ENCODE measurements at places on chromosomes 4 and X.

DNA sequence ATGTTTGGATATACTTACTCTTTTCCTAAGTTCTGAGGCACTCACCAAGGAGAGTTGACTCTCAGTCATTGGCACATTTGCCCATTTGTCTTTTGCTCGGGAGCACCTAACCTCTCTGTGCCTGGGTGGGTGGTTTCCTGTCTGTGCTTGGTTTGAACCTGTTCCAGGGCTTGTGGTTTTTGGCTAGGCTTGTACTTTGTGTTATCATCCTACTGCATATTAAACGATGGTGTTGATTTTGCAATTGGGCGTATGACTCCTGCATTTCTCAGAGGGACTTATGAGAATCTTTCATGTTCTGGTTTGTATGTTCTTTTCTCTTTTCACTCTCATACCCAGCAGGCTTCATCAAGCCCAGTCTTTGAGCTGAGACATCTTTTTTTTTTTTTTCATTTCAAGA, 161.7 kb downstream of the BTC start:
- peak; percentile 5 for DNase-seq

DNA sequence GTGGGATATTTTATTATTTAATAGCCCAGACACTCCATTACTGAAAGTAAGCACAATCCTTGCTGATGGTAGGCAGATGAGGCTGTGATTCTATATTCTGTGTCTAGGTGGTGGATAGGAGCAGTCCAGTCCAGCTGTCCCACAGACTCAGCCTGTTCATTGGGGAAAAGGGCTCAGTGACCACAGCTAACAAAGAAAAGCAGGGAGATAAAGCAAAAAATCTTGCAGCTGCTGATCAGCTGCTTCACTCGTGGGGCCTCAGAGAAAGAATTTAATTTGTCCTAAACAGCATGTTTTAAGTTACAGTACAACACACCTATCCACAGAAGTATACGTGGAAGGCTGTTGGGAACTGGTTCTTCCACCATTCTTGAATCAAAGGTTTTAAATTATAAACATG, 40.7 kb upstream of the ANK2 start:
- no peak for DNase-seq

DNA sequence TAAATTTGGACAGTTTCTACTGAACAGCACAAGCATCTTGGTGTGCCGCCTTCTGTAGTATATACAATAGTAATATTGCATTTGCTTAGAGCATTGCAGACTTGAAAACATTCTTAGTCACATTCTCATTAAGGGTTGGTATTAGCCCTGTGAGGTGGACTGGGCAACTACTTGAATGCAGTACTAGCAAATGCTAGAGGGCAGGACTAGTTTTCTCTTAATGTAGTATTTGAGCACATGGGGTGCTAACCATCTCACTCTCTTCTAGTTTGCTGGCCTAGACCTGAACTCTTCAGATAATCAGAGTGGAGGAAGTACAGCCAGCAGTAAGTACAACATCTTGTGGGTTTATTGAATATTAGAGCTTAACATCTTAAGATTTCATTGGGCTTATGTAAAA, 3.2 kb downstream of the DDX3X start:
- DNase-seq = no peak

DNA sequence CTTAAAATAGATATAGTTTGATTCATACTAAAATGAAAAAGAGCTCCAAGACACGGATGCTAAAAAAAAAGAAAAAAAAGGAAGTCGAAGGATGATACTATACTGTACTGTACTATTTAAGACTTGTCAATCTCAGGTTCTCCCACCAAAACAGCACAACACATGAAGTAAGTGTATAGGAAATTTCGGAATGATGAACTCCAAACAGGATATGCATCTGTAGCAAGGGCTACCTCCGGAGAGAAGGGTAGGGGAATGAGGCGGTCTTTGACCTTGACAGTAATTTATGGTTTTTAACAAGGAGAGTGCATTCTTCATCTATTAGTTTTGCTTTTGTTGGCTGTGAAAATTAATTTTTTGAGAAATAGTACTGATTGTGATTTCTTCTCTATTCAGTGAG, 541 bp upstream of the FIP1L1 start:
- no peak for DNase-seq

DNA sequence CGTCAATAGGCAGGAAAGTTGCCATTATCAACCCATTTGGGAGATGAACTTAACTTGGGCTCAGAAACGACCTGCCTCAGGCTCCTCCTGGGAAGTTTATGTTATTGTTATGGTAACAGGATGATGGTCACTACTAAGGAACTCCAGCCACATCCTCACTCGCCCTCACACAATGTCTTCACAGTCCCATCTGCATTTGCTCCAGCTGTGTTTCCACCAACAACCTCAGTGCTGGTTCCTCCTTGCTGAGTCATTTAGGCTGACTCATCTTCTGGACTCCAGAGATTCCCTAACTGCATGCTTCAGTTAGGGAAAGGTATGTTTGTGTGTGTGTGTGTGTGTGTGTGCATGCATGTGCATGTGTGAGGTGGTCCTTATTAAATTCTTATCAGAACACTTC, 293.4 kb upstream of the BOD1L1 start:
- peak; percentile 99 for DNase-seq

GRCh38 chr4:120096508-120097297, 30.1 kb upstream of the MAD2L1 start:
- DNase-seq = no peak

GRCh38 chr4:68499021-68499420, 51.8 kb downstream of the TMPRSS11E start:
- DNase-seq = no peak

DNA sequence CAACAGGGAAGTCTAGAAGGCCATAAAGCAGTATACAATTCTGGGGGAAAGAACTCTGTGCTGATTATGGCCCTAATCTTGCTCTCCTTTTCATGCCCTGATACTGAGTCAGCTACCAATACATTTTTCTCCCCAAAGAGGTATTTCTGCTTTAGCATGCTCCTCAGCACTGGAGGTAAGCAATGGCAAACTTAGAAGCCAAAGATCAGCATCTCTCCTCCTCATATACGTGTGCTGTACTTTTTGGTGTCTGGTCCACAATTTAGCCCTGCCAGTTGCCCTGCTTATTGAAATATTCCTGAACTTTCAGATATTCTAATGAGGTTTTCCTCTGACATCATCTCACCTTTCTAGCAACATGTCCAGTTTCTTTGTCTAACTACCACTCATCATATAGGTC, 226.2 kb downstream of the FSTL5 start:
- no peak for DNase-seq

DNA sequence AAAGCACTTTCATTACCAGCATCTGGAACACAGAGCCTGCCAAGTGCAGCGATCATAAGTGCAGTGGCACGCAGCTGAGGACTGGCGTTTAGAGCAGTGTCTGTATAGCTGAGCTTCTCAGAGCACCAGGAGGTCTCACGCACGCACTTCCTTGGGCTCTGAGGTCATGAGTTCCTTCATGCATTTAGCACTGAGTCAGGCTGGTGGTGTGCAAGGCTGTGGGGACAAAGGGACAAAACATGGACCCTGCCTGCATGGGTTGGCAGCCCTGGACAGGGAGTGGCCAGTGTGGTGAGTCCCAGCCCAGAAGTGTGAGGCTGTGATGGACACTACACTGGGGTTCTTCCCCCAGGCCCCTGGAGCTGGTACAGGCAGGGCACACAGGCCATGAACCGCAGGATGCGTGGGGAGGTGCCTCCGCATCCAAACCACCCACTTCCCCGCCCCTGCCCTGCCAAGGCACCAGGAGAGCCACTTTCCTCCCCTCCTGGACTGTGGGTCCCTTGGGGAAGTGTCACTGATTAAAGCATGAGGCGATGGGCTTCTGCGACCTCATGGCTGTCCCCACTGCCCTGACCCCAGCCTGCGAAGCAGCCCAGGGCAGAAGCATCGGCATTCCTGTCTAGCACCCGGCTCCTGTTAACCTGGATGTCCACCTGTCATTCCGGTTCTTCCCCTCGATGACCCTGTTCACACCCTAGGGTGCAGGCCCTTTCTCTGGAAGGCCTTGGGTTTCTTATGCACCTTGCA, 37.2 kb upstream of the GPR78 start:
- no peak for DNase-seq

Data from SW 1271 (cell line).